ENCODE measurements at places on chromosomes 2 and 18.

- DNase-seq: no peak
These were observed 32.5 kb upstream of the PUM2 start for GRCh38 chr2:20382965-20383810.

GRCh38 chr18:45783097-45784075 lies 42.1 kb upstream of the SIGLEC15 start:
- DNase-seq: no peak

GRCh38 chr2:66032226-66032775 lies 402.6 kb upstream of the MEIS1 start:
- no peak for DNase-seq

- DNase-seq: no peak
These were observed 91.3 kb upstream of the GLS start for GRCh38 chr2:190789074-190790004.

- DNase-seq: no peak
These were observed 79.6 kb downstream of the DNER start for GRCh38 chr2:229634601-229635370.

DNA sequence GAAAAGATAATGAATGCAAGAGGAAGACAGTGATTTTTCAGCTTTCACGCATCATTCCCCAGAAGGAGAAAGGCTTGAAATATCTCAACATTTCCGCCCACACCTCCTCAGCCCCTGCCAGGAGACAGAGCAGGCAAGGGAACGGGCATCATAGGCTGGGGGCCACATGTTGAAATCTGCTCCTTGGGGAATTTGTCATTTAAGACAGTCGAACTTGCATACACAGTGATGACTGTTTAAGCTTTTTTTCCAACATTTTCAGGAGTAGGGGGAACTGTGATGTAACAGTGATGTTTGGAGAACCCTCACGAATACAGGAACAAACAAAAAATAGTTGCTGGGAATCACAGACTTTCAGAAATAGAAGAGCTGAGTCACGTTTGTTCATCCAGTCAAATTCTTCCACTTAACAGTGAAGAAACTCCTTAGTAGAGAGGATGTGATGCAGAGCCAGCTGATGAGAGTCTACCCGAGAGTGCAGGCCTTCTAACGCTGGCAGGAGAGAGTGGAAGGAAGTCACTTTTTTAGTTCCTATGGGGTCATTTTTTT lies 266.8 kb downstream of the ALPK2 start:
- no peak for DNase-seq

DNA sequence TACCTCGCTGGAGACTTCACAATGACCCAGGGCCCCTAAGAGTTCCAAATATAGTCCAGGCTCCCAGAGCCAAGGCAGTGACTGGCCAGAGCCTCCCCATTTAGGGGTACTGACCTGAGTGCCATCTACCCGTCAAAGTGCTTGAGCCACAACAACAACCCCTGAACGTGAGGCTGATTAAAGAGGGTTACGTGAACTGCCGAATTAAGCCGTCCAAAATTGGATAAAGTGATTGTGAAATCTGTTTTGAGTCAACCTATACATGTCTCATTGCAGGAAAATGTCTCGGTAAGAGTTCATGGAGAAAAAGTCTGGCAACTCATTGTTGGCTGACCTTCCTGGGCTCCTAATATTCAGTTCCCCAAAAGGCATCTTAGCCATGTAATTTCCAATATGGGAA lies 116.3 kb downstream of the TTC32 start:
- no peak for DNase-seq

DNA sequence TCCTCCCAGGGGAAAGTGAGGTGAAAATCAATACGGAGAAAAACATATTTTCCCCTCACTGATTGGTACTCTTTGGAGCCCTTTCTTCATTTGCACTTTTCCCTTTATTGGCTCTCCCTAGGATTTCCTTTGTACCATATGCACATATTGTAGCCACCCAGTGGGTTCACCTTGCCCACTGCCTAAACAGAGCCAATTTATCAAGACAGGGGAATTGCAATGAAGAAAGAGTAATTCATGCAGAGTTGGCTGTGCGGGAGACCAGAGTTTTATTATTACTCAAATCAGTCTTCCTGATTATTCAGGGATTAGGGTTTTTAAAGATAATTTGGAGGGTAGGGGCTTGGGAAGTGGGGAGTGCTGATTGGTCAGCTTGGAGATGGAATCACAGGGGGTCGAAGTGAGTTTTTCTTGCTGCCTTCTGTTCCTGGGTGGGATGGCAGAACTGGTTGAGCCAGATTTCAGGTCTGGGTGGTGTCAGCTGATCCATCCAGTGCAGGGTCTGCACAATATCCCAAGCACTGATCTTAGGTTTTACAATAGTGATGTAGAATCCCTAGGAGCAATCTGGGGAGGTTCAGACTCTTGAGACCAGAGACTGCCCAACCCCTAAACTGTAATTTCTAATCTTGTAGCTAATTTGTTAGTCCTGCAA lies 15.1 kb upstream of the KCNE4 start:
- no peak for DNase-seq

DNA sequence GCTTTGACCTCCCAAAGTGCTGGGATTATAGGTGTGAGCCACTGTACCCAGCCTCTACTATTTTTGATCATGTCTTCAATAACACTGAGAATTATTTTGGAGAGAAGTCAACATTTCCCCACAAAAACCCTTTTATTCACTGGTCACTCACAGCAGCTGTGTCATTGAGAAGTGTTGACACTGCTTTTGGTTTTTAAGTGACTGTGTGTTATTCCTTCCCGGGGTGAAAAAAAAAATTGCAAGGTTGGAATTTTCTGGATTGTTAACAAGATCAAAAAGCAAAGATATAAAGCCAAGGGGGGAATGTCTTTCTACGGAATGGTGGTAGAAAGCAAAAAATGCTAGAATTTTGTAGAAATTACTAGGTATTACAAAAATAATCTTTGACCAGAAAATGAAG lies 61.5 kb downstream of the TANC1 start:
- DNase-seq: no peak

DNA sequence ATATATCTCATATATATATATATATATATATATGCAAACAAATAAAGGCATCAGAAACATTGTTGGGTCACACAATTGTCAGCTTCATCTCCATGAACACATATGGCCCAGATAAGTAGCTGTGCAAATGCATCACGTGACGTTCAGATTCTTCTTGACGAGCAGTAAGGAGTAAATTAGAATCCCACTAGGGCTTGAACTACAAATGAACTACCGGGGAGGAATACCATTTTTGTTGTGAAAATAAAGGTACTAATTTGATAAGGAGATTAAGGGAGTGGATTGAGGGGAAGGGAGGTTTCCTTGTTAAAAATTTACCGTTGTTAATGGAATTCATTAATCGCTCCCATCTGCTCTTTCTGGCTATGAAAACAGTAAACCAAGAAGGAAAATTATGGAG lies 186.5 kb upstream of the COPS8 start:
- no peak for DNase-seq

DNA sequence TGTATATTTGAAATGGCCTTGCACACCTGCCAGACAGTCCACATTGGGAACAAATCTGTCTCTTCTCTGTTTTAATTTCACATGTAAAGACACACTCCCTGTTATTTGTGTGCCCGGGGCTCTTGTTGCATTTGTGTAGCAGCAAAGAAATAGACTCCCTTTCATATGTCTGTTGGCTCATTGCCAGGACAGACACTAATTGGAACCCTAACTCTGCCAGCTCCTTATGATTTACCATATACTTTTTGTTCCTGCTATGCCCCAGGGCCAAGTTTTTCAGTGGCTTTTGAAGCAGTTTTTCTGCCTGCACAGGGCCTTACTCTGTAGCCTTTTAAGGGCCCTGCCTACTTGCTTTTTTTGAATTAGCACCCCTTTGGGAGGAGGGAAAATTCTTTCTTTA lies 396.9 kb downstream of the DLGAP1 start:
- no peak for DNase-seq

DNA sequence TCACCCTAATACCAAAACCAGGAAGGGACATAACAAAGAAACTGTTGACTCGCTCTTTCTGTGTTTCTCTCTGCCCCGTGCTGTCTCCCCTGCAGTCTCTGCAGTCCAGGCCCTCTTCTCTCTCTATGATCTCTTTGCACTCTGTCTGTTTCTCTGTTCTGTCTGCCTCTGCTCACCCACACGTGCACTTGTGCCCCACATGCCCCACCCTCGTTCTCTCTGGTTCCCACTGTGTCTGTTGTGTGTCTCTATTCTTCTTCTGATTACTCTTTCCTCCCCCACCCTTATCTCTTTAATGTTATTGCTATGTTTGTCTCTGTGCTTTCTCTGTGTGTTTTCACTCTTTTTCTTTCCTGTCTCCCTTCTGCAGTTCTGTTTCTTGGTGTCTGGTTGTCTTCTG lies 54.0 kb downstream of the NAT8 start:
- DNase-seq: no peak

DNA sequence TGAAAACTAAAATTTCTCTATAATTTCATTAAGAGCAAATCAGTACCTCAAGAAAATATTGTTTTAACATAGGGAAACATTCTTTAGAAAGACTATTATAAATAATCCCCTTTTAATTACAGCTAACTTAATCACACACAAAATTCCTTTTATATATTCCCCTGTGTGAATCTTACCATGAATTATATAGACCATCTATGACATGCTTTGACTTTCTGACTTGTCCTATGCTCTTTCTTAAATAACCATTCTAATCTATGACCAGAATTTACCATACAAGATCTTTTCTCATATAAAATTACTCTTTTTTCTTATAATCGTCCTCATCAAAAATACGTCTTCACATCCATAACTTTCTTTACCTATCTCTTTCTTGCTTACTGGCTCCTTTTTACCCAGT lies 824.2 kb upstream of the FAM98A start:
- DNase-seq: no peak

DNA sequence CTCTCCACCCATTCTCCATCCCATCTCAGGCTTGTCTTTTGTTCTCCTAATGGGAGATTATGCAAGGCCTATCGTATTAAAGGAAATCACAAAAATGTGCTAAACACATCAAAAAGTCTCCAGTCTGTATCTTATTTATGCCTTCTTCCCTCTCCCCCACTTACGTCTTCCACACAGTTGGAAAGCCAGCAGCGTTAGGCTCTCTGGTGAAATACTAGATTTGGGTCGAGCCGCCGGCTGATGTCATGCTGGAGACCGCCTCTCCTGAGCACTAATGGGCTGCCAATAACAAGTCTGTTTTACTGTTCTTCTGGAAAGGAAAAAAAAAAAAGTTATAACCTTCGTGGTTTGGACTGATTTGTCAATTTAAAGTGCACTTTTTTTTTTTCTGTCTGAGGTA lies 182.7 kb upstream of the SIX2 start:
- no peak for DNase-seq

DNA sequence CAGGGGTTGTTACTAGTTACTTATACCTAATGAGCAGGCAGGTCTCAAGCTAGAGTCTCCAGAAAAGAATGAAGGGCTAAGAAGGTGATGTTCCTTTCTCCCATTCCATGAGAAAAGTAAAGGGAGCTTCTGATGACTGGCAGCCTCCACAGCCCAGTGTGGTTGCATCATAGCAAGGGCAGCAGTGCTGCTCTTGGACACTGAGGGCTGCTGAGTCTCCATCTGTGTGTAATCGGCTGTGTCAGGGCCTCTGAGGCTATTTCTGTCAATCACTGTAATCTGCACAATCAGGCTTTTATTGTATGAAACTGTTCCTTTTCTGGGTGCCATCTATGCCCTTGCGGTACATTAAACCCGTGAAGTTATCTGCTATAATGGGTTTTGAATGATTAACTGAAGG lies 164.1 kb upstream of the FBXO11 start:
- no peak for DNase-seq

- no peak for DNase-seq
These were observed 1357.8 kb upstream of the CRIM1 start for GRCh38 chr2:34997779-34998178.

GRCh38 chr2:217184242-217184641 lies 324.4 kb upstream of the TNP1 start:
- DNase-seq: no peak

- DNase-seq: no peak
These were observed 332.0 kb downstream of the PIK3C3 start for GRCh38 chr18:42287047-42287446.

DNA sequence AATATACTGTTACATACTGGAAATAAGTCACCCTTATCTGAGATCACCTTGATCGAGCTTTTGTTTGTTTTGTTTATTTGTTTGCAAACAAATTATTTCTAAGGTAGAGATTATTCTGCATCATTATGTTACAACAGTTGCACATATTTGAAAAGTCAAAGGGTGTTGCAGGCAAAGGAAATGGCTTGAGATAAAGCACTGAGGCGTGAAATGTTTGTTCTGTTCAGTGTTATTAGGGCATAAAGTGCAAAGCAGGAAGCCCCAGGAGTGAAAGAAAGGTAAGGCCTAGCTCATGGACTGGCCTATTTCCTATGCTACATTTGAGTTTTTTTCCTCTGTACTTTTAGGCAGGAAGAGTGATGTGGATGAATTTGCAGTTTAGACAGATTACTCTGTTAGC lies 1815.6 kb upstream of the LRRTM1 start:
- DNase-seq: no peak

DNA sequence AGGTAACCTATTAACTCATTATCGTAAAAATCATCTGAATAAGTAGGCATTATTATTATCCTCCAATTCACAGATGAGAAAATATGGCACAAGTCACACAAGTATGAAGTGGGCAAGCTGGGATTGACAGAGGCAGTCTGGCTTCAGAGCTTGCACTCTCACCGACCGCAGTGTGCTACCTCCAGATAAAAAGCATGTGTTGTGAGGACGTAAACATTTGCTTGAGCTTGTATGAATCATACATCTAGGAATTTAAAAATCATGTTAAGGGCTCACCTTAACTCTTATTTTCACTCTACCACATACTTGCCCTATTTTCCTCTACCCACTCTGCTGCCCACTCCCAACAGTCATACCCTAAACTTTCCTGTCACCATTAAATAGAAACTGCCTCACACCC lies 65.3 kb upstream of the AMMECR1L start:
- no peak for DNase-seq

DNA sequence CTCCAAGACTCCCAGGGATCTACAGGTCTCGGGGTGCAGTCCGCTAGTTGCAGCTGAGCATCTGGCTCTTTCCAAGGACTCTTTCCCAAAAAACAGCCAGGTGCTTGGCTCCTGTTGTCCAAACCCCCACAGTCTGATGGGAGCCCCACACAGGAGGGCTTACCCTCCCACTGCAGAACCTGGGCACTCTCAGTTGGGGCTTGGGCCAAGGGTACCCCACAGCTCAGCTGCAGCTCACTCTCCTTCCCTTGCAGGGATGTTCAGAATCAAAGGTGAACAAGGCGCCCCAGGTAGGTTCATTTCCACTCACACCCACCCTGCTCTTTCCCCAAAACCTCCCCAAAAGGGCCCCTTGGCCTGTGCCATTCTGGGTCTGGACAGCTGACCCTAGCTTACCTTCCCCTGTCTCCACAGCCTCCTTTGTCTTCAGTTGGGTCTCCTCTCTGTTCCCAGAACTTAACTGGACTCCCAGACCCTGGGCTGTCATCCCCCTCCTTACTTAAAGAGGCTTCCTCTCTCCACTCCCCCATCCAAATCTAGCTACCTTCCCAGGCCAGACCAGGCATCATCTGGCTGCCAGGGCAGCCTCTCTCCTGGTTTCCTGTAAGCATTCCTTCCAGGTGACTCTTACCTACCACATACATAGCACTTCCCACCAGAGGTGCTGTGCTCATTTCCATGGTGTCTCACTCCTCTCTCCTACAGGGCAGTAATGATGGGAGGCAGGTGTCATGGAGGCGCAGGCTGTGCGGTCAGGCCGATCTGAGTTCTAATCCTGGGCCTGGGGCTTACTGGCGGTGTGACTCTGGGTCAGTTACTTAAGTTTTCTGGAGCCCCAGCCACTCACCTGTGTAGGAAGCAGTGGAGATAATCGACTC lies 29.5 kb downstream of the MARCO start:
- no peak for DNase-seq
